ENCODE measurements at places on chromosomes 16 and 17.
A peak's percentile ranks its signal among the peaks of the same experiment; 100 is the strongest.

DNA sequence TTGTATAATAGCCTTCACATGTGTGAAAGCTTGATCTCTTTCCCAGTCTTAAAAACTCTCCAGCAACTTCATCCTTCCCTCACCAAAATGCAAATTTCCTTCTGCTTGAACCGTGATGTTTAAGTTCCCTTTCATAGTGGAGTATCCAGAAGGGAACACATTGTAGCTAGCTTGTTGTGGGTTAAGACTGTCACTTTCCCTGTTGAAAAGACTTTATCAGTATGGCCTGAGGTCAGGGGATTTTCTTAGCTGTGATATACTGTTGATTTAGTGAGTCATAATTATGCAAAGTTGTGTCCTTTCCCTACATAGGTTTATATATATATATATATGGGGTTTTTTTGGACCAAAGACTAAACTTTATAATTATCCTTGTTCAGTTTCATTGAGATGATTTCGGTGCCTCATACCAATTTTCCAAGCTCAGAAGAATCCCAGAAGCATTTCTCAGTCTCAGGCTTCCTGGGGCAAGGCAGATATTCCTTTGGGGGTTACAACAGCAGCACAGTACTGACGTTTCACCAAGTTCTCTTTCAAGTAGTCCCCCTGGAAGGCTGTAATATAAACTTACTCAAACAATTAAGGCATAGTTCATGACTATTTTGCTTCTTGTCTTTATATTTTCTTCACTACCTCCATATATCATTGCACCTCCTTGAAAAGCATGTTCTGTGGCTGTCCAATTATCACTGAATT is 35.7 kb downstream of the ESRP2 start:
- DNase-seq, result peak; percentile 26

GRCh38 chr17:49063652-49064051 is 66.5 kb downstream of the IGF2BP1 start:
- no peak for DNase-seq

GRCh38 chr16:16016388-16016964 is 67.1 kb downstream of the ABCC1 start:
- DNase-seq, result no peak

GRCh38 chr17:83103200-83103942 is 24.0 kb downstream of the METRNL start:
- peak; percentile 52 for DNase-seq

DNA sequence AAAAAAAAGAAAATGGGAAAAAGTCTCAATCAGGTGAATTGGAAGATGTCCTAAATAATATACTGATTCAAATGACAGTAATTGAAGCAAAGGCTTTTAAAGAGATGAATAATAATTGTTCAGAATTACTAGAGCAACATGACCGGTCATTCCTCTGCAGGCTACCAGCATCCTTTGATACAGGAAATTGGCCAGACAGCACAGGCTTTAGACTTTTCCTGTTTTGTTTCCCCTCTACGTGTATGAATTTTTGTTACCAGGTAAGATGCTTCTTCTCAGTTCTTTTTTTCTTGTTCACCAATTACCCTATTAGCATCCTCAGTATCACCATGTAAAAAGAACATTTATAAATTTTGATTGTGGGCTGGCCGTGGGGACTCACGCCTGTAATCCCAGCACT is 77.5 kb downstream of the RPGRIP1L start:
- DNase-seq, result no peak

GRCh38 chr17:81288715-81289114 is 6.4 kb downstream of the SLC38A10 start:
- no peak for DNase-seq

DNA sequence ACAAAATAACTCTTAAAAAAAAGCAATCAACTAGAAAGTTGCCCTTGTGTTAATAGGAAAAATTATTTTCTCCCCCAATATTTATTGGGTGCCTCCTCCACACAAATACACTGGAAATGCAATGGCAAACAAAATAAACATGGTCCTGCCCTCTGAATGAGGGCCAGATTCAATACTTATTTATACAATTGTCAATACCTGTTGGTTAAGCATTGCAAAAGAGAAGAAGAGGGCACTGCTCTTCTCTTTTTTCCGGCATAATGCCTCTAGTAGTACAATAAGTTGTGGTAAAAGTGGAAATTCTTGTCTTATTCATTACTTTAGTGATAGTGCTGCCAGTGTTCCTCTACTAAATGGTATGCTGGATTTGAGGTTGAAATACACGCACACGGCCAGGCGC is 22.5 kb upstream of the ALDH3A2 start:
- no peak for DNase-seq

DNA sequence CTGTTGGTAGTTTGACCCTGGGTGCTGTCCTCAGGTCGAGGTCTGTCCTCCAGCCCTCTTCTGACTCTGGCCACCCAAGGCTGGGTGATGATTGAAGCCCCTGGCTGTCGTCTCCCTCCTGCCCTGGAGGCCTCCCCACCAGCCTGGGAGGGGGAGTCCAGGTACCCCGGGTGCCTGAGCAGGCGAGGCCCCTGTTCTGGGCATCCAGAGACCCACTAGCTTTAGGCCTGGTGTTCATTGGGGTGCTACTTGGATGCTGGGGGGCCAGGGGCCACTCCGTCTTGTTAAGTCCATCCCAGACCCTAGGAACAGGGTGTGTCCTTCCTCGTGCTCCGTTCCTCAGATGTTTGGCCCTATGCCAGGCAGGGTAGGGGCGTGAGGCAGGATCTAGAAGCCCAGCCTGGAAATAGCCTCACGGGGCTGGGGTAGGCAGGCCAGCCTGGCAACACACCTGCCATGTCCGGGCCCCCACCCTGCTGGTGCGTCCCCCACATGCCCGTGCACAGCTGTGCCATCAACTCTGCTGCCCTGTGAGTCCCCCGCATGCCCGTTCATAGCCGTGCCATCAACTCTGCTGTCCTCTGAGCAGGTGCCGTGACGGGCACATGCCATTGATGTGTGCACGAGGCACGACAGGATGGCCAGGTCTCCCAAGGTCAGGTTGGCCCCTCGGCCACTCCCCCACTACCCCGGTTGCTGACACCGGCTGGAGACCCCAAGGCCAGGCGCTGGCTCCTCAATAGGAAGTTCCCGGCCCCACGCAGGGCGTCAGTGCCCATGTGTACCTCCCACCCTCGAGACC is 36.9 kb downstream of the GINS2 start:
- no peak for DNase-seq

- DNase-seq, result no peak
These were observed 2.4 kb downstream of the USH1G start for GRCh38 chr17:74920642-74921025.

- DNase-seq, result no peak
These were observed 105.2 kb downstream of the CMIP start for GRCh38 chr16:81549547-81550431.

GRCh38 chr17:8312726-8313600 is 2.9 kb downstream of the ARHGEF15 start:
- DNase-seq, result no peak

- DNase-seq, result no peak
These were observed 572 bp downstream of the MPG start for GRCh38 chr16:78444-79150.

- DNase-seq, result peak; percentile 81
These were observed 304.4 kb downstream of the FOXL1 start for GRCh38 chr16:86882586-86883280.

GRCh38 chr17:39351508-39351907 is 49.9 kb downstream of the FBXL20 start:
- DNase-seq, result no peak

DNA sequence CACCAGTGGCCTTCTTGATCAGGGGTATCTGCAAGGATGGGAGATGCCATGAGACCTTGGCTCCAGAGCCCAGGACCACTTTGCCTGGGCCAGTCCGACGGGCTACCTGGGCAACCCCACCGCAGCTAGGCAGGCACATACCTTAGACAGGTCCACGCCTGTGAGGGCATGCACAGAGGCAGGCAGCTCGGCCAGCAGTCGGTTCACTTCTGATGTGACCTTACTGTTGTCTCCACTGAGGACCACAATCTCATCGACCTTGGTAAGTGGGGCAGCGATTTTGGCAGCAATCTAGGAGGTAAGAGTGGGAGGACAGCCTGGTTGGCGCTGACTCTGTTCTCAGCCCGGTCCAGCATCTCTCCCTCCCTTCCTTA is 17.0 kb downstream of the FLOT2 start:
- no peak for DNase-seq

DNA sequence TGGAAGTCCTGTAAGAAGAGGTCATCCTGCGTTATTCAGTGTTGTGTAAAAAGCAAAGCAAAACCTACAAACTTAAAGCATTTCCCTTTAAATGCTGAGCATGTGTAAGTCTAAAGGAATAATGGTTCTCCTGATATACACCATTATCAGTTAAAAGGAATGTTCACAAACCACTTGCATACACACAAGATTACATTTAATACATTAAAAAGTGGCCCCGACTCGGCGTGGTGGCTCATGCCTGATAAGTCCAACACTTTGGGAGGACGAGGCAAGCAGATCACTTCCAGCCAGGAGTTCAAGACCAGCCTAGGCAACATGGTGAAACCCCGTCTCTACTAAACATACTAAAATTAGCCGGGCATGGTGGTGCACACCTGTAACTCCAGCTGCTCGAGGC is 30.5 kb downstream of the CPPED1 start:
- no peak for DNase-seq

GRCh38 chr17:37476431-37477120 is 13.1 kb upstream of the DUSP14 start:
- peak; percentile 53 for DNase-seq

DNA sequence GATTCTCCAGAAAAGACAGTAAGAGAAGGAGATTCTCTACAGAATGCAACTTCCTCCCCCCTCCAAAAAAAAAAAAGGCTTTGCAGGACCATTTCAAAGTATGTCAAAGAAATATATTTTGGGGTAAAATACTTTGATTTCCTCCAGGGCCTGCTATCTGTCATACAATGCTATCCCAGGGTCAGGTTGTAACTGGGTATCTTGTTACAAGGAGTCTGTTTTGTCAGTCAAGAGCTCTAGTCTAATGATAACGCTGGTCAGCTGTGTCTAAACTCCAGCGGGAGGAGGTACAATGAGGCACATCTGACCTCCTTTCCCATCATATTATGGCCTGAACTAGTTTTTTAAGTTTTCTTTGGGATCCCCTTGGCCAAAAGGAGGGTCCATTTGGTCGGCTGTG is 408.4 kb upstream of the CDH5 start:
- DNase-seq, result no peak

GRCh38 chr16:12113523-12114345 is 137.2 kb downstream of the SNX29 start:
- peak; percentile 65 for DNase-seq

DNA sequence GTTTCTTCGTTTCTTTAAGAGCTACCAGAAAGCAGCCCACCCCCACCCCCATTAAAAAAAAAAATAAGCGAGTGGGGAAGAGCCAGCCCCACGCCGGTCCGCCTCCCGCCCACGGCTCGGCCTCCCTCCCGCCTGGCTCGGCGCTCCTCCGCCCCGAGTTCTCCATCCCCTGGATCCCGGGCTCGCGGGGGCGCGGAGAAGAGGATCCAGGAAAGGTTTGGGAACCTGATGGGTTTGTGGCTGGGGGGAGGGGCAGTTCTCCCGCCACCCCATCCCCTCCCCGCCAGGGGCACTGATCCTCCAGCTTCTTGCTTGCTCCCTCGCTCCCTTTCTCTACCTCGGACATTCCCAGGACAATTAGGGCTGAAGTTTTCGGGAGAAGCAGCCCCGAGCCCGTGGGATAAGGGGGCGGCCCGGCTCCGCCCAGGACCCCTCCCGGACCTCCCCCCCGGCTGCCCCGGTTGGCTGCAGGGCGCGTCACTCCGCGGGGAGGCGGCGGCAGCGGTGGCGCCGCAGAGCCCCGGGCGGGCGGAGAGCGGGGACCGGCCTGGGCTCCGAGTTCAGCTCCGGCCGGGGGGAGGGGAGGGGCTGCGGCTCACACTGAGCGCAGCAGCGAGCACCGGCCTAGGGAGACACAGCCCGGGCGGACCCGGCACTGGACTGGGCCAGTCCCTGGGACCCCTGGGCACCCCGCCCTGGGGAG is 1.0 kb upstream of the SALL1 start:
- DNase-seq, result no peak

- DNase-seq, result peak; percentile 28
These were observed 135.8 kb downstream of the TRIM37 start for GRCh38 chr17:58970609-58971450.

DNA sequence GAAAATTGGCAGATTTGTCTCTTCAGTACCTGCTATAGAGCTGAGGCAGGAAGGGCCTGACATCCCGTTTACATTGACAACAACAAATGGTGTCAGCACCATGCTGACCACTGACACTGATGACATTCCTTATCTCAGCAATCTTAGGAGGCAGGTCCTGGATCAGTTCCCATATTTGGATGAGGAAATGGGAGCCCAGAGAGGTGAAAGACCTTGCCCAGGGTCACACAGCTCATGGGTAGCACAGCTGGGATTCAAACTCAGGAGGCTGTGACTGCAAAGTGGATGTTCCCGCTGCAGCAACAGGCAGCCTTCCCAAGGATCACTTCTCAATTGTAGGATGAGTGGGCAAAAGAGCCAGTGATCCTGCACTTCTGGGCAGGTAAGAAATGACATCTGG is 30.5 kb upstream of the CACNG4 start:
- no peak for DNase-seq

DNA sequence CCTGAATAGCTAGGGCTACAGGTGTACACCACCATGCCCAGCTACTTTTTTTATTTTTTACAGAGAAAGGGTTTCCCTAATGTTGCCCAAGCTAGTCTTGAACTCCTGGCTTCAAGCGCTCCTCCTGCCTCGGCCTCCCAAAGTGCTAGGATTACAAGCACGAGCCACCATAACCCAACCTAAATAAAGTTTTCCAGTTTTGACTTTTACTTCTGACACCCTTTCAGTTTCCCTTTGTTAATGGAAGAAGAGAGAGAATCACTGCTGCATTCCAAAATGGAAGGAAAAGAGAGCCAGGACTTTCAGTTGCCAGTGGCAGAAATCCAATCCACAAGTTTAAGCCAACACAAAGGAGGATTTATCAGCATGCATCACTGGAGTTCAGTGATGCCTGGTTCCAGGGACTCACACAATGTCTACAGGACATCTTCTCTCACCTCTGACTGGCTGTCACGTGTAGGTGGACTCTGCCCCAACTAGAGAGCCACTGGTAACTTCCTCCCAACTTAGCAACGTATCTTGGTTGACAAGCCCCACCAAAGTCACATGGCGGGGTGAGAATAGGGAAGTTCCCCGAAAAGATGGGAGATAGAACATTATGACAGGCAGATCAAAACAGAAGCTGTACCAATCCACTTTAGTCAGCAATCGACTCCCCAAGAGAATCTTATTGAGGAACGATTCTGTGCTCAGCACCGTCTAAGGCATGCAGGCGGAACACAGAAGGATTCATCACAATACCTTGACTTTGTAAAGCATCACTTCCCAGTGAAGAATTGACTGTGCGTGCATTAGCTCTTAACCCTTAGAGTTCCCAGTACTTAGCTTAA is 46.5 kb downstream of the GAS7 start:
- no peak for DNase-seq

GRCh38 chr16:82067042-82067803 is 32.2 kb downstream of the HSD17B2 start:
- no peak for DNase-seq

GRCh38 chr17:81272616-81273015 is 22.5 kb downstream of the SLC38A10 start:
- no peak for DNase-seq
